ENCODE measurements at places on chromosomes 1 and 21.

DNA sequence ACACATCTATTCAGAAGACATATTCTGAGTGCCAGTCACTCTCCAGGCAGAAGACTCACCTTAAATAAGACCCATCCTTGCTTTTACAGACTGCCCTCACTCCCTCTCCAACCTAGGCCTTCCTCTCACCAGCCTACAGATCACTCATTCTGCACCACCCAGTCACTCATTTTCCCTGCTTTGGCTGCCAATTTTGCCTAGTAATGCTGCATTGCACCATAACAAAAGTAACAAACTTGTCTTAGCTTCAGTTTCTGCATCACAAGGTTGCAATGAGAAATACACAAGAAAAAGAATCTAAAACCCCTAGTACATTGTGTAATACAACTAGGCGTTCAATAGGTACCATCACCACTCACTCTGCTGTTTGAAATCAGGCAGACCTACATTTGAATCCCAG lies 292.4 kb downstream of the PLPP3 start:
- DNase-seq = no peak

DNA sequence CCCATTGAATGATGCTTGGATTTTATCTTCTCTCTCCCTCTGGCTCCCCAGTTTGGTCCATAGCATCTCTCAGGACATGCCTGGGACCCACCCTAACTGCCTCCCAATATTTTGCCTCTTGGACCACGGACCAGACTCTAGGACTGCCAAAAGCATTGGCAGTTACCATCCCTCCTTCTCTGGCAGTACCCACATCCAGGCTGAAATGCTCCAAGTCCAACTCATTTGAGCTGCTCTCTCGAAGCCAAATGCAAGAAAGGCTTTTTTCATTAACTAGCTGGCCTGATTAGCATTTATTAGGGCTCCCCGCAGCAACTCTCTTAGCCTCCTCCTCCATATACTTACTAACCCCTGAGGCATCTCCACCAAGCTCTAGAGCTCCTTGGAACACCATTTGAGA lies 140.0 kb upstream of the GRIK3 start:
- no peak for DNase-seq

GRCh38 chr1:28259934-28260802 lies 850 bp downstream of the SESN2 start:
- DNase-seq = no peak

DNA sequence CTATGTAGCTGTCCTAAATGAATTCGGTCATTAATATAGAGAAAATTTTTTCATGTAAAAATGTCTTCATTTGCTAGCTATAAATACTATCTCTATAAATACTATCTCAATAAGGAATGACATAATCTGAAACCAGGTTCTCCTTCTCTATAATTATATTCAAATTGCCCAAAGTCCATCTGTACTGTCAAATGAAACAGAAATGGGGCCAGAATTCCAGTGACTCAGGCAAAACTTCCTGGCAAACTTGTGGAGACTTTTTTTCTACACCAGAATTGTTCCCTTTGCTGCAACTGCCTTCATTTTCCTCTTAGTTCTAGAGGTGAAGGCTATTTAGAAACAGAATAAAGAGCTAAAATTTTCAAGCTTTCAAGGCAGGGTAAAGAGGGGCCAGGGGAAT lies 152.5 kb downstream of the KCNH1 start:
- no peak for DNase-seq

DNA sequence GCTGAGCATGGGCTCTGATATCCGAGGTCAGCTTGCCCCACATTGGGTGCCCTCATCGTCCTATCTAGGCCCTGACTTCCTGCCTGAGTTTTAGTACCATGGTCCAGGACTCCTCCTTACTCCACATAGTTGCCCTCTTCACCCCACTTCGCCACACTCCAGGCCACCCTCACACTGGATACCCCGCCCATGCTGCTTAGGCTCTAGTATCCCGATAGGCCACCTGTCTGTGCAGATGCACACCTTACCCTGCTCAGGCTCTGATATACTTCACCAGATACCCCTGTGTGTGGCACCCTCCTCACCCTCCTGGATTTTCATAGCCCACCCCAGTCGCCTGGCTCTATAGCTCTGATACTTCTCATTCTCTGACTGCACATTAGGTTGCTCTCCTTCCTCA lies 145.5 kb upstream of the SERTAD4 start:
- DNase-seq = no peak

- DNase-seq = no peak
Observed at GRCh38 chr1:110471131-110471530, 20.2 kb downstream of the PROK1 start.

DNA sequence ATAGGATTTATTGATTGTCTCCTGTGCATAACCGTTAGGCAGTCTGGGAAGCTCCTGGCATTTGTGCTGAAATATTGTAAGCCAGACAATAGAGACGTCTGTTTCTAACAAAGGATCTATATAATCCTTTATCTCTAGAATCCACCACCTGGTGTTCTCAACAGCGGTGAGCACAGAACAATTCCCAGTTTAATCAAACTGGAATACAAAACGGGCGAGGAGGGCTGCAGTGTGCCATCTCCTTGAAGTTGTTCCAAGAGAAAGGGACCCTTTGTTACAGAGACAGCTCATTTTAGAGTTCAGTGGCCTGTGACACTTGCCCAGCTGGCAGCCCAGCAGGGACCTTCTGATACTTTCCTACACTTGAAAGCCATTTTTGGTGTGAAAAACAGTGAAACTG lies 162.8 kb upstream of the IVNS1ABP start:
- no peak for DNase-seq

DNA sequence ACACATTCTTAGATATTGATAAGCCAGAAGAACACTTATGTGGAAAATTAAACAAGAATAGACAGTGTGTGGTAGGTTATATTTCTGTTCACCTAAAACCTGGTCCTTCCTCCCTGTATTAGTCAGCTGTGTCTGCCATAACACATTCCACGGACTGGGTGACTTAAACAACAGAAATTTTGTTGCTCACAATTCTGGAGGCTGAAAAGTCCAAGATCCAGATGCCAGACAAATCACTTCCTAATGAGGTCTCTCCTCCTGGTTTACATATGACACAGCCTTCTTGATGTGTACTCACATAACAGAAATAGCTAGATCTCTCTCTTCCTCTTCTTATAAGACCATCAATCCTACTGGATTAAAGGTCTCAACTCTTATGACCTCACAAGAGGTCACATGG lies 25.7 kb downstream of the JMJD4 start:
- DNase-seq = no peak

DNA sequence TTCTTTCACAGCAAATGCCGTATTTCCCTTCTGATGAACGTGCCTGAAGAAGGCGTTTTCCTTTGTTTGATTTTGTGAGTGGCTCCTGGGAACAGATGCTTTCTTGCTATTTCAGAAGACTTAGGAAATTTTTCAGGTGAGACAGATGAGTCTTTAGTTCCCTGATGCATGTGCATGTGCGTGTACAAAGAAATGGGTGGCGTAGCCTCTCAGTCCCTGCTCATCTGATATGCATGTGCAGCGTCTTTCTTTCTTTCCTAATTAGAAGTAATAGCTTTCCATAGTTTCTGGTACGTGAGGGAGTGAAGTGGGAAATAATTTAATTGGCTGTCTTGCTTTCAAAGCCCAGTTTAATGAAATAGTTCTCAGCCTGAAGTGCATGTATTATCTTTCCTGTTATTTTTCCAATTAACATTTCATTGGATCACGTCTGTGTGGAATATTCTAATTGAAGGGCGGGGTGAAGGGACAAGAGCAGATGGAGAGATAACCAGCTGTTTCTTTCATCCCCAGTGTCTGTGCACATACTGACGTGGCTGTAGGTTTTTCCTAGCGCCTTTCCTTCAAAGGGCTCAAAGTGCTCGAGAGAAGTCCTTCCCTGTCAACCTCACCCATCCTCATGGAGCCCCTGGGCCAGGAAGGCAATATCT lies 104.3 kb downstream of the FAM78B start:
- no peak for DNase-seq

- DNase-seq = no peak
Observed at GRCh38 chr21:44458971-44459711, 3.8 kb downstream of the LRRC3 start.

- no peak for DNase-seq
Observed at GRCh38 chr1:32073299-32074229, 825 bp downstream of the TMEM39B start.

- no peak for DNase-seq
Observed at GRCh38 chr1:67880056-67880601, 46.9 kb upstream of the GNG12 start.

DNA sequence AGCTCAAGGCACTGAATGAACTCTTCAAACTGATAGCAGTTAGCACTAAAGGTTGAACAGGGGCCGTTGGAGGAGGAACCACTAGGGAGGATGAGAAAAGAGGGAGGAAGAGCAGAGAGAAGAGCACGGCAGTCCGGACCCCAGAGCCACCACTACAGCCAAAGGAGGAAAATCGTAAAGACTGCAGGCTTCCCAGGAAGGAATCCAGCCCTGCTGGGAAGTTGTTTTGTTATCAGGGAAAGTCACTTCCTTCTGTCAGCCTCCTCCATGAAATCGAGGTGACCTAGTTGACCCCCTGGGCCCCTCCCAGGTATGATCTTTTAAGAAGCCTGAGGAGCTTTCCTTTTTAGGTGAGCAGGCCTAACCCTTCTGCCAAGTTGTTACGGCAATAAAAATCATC lies 88.2 kb downstream of the PBX1 start:
- no peak for DNase-seq

GRCh38 chr1:11652203-11652780 lies 1.9 kb downstream of the FBXO2 start:
- no peak for DNase-seq

DNA sequence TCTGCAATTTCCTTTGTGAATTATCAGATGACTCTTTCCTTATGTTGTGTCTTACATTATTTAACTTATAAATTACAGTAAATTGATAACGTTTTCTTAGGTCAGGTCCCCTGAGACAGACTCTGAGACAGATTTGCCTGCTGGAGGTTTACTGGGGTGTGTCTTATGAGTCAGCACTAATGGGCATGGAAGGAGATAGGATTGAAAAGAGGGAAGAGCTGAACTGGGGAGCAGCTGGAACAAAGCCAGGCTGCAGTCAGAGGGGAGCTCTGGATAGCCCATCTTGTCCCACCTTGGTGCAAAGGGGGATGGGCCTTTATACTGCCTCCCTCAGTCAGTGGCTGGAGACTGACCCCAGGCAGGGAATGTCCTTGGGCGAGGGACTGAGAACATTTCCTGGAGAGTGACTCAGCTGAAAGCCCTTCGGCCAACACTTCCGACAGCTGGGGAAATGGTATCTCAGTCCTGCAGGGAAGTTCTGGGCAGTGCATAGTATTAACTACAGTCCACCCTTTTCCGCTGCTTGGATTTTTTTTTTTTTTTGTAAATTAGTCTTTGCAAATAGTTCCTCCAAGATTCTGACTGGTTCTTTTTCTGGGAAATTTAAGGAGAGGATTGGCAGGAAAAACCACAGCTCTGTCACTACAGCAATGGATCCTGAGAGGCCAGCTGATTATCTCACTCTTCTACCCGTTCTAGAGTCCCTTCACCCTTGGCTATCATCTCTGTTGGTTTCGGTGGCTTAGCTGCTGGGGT lies 39.1 kb upstream of the CDC42BPA start:
- DNase-seq = no peak

DNA sequence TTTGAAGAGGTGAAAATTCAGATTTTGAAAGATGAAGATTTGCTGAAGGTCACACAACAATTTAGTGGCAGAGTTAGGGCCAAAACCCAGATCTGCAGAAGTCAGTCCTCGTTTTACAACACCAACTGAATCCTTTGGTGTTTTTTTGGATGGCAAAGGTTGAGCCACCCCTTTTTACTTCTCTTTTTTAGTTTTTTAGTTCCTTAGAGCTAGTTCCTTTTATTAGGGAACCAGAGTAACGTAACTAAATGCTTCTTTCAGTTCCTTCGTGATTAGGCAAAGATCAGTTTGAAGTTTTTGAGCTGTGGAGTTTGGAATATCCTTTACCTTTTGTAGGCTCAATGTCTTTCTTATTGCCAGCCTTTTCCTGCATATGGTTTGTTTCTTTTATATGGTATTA lies 67.9 kb upstream of the ARID1A start:
- DNase-seq = no peak

DNA sequence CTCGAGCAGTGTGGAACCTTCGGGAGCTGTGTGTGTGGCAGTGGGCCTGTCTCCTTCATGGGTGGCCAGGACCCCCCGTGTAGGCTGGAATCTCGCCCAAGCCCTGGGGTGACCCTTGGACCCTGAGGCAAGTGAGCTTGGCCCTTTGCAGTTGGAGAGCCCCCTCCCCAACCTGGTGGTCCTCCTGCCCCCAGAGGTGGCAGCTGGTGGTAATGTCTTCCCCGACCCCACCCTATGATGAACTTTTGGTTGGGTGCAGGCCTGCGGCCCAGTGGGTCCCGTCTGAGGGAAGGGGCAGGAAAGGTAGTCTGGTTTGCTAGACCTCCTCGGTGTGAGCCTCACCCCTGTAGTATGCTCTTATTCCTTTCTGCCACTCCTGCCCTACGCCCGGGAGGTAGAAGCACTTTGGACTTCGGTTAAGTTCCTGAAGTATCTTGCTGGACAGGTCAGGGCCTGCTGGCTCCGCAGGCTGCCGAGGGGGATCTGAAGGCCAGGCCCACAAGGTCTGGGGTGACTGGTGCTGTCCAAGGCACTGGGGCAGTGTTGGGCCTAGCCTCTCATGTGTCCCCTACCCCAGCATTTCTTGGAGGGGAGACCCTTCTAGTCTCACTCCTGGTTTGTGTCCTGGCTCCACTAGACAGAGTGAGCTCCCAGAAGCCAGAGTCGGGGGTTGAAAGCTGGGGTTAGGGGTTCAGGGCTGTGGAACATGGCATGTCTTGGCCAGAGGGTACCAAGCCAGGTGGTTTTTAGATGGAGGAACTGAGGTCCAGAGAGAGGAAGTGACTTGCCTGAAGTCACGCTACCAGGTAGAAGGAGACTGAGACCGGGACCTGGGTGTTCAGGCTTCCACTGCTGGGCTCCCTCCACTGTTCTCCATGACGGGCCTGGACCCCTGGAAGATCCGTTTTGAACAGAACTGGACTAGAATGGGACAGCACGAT lies 1.8 kb downstream of the ZNF362 start:
- DNase-seq = no peak

DNA sequence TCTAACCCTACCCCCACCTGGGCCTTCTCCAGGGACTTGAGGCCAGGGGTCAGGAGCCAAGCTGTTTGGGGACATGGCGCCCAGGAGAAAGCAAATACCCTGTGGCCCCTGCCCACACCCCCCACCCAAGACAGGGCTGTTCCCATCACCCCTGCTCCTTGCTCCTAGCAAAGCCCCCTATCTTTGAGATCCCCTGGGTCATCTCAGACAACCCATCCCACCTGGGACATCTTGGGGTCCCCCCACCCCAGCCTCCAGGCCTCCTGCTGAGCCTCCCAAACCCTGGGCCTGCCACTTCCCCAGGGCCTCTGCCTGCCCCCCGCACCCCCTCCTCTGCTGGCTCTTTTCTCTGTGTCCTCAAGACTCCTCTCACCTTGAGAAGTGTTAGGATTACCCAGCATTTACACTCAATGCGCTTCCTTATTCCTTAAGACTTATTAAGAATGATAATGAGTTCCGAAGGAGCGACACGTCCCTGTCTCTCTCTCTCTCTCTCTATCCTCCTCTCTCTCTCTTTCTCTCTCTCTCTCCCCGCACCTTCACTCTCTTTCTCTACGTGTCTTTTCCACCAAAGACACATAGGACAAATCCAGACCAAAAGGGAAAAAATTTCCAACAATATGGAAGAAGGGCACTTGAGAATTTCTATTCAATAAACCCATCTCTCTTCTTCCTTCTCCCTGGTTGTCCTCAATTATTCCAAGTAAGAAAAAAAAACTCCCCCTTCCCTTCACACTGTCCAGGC lies 7.2 kb downstream of the CASZ1 start:
- no peak for DNase-seq
